ENCODE measurements at places on chromosomes 3 and 15.

- no peak for DNase-seq
Measured at GRCh38 chr3:187212705-187213104, 15.4 kb downstream of the RTP1 start.

DNA sequence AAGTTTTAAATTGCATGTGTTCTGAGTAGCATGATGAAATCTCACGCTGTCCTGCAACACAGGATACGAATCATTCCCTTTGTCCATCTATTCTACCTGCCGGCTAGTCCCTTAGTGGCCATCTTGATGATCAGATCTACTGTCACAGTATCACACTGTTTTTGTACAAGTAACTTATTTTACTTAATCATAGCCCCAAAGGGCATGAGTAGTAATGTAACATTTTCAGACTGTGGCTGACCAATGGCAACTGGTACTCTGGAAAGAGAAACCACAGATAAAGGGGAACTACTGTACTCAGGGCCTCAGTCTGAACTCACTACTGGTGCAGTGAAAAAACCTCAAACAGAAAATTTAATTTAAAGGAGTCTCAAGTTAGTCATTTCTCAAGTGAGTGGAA lies 127.3 kb upstream of the MRPL3 start:
- DNase-seq: no peak

GRCh38 chr3:158950178-158950901 lies 148.5 kb downstream of the MFSD1 start:
- DNase-seq: no peak

GRCh38 chr3:31275583-31275982 lies 257.1 kb upstream of the STT3B start:
- no peak for DNase-seq

GRCh38 chr15:65939901-65940617 lies 70.8 kb downstream of the RAB11A start:
- no peak for DNase-seq

- no peak for DNase-seq
Measured at GRCh38 chr3:143736205-143736997, 111.9 kb downstream of the SLC9A9 start.

DNA sequence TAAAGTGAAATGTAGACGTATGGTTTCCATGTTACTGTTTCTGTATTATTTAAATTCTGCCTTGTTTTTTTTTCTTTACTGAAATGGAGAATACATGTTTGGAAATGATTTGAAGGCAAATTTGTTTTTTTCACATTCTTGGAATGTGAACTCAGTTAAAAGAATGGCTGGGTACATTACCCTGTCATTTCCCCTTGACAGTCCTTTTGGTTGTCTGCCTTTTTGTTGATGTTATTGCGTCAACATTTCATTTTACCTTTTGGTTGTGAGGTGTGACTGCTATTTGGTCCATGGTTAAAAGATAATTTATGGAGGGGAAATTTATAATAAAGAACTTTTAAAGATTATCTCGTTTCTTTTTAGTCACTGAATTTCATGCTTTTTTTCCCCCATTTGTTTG lies 3.2 kb upstream of the GPR171 start:
- no peak for DNase-seq

GRCh38 chr3:15557511-15557946 lies 36.0 kb upstream of the COLQ start:
- no peak for DNase-seq

DNA sequence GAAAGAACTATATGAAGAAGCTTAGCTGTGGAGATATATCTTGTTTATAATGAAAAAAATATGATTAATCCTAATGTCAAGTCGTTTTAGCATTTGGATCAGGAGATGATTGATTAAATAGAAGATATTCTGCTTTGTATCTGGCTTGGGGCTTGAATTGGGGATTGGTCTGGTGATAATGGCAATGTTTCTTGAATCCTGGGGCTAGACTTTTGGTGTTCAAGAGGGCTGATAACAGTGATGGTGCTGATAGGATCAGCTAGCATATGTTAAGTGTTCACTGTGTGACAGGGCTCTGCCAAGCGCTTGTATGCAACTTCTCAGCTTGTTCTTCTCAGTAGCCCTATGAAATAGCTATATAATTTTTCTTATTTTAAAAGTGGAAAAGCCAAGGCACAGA lies 20.2 kb downstream of the CNOT10 start:
- no peak for DNase-seq

DNA sequence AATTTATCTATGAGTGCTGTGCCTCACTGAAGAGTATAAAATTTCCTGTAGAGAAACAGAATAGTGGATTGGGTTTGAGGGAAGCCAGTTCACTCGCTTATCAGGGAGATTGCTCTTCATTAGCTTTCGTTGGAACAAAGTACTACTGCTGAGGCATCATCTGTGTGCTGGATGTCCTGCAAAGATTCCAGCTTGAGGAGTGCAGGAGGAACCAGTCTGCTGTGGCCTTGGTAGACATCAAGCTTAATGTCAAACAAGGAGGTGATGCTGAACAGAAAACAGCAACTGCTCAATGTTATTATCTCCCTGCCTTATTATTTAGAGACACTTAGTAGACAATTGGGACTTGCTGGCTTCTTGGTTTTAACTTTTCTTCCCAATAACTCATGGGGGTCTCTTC lies 297.5 kb upstream of the DPH6 start:
- no peak for DNase-seq

- no peak for DNase-seq
Measured at GRCh38 chr15:56052395-56053045, 59.1 kb upstream of the NEDD4 start.

DNA sequence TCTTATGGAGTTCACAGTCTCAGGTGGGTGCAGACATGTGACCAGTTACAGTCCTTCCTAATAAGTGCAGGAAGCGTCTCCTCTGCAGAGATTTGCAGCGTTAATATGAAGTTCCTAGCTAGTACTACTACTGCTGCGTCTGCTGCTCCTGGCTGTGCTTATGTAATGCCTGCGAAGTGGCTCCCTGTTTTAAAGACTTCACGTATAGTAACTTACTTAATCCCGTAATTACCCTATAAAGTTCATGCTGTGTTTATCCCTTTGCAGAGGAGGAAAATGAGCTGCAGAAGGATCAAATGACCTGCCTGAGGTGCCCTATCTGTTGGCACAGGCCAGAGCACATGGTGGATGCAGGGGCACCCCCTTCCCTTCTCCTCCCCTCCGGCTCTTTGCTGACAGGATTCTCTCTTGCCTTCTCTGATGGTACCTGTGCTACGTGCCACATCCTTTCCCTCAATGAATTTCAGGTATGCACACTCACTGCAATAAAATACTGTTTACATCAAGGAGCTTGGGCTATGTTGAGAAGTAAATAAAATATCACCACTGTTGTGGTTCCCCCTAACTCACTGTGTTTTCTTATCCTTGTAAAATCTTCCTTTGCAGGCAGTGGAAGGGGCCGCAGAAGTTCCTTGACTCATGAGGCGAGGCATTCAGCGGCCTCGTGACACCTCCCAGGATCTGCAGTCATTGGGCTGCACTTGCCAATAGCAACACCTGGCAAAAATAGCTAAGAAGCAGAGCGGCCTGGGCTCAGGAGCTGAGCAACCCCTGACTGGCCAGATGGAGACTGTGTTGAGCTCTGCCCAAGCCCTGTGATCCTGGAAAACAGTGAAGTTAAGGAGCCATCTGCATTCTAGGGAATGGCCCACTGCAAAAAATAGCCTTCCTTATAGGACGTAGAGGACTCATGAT lies 188.9 kb upstream of the ATP10A start:
- no peak for DNase-seq

DNA sequence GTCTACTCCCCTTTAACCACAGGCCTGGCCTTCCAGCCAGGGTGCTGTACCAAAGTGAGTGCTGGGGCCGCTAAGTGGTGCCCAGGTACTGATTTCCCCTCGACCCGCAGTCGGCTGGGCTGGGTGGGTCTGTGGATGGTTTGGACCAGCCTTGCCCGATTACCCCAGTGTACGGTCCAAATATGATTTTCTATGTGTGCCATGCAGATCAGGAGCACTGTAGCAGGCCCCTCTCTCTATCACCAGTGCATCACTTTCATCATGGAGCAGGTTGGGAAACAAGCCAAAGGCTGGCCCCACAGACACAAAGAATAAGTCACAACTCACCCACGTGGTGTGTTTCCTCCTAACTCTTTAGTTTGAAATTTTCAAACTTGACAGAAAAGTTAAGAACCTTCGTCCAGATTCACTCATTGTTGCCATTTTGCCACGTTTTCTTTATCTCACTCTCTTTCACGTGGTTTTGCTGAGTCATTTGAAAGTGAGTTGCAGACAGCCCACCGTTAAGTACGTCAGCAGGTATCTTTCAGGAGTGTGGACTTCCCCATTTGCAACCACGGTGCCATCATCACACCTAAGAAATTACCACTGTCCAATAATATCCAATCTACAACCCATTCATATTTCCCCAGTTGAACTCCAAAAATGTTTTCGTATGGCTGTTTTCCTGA lies 37.0 kb downstream of the ZNF710 start:
- no peak for DNase-seq

DNA sequence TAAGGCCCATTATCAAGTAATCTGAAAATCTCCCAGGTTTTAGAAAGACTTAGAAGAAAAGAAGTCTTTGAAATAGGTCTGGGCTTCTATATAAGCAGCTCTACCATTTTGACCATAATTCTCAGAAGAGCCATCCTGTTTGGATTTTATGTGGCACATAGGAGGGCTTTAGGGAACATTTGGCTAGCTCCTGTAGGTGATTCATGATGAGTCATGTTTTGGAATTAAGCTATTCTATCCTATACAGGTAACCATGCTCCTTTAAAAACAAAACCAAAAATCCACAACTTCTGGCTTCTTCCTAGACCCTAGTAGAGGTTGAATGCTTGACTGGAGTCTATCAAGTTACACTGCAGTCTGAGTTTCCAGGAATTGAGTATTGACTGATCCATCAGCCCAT lies 8.9 kb downstream of the SST start:
- no peak for DNase-seq

GRCh38 chr3:149474250-149474817 lies at the start of gene TM4SF4:
Gene TM4SF4 (plus strand): TSS chr3:149474697. CDS start chr3:149474878, 181 bp downstream.
- DNase-seq: no peak

DNA sequence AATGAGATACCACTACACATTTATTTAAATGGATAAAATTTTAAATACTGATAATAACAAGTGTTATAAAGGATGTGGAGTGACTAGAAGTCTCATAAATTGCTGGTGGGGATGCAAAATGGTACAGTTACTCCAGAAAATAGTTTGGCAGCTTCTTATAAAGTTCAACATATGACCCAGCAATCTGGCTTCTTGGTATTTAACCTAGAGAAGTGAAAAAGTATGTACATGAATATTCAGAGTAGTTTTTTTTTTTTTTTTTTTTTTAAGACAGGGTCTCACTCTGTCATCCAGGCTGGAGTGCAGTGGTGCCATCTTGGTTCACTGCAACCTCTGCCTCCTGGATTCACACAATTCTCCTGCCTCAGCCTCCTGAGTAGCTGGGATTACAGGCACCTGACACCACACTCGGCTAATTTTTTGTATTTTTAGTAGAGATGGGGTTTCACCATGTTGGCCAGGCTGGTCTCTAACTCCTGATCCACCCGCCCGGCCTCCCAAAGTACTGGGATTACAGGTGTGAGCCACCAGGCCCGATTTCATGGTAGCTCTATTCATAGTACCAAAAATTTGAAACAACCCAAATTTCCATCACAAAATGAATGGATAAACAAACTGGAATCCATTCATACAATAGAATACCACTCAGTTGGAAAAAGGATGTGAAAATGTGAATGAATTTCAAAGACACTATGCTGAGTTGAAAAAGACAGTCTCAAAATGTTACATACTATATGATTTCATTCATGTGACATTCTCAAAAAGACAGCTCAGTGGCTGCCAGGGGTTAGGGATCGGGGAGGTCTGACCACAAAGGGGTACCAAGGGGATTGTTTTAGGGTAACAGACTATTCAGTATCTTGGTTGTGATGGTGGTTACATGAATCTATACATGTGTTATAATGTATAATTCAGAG lies 14.4 kb downstream of the RRP9 start:
- DNase-seq: no peak

GRCh38 chr15:79002581-79002980 lies 57.7 kb upstream of the CTSH start:
- DNase-seq: no peak

GRCh38 chr3:51102396-51102795 lies 282.7 kb upstream of the MANF start:
- no peak for DNase-seq

GRCh38 chr15:66593219-66593780 lies 27.5 kb upstream of the LCTL start:
- DNase-seq: no peak

GRCh38 chr3:143881095-143881494 lies 32.8 kb upstream of the SLC9A9 start:
- DNase-seq: no peak

DNA sequence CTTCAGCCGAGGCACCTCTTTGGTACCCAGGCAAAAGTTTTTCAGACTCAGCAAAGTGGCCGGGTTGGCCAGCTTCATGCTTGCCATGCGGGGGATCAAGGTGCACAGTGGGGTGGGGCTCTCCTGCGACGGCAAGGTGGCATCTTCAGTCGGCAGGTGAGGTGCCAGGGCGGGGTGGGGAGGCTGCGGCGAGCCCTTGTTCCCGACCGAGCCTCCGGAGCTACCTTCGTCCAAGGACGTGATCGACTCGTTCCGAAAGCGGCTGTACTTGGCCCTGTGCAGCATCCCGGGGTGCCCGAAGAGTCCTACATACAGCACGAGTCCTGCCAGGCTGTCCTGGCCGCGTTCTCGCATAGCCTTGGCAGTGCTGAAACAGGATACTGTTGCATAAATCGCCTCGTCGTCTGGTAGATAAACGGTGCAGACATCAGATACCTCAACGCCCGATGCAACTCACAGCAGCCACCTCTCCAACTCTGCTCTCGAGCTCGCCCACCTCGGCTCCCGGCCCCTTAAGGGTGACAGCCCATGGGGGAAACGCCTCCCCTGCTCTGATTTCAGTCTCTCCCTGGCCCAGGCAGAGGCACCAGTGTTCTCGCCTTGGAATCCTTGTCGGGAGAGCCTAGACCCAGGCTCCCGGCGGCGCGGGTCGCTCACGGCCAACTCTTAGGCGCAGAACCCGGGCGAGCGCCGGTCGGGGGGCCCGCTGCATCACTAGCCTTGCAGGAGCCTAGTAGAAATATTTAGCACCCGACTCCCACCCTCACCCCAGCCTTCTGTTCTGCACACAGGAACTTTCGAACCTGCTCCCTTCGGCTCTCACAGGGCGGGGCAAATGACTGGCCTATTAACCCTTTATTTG lies 826 bp downstream of the SHC4 start:
- no peak for DNase-seq

DNA sequence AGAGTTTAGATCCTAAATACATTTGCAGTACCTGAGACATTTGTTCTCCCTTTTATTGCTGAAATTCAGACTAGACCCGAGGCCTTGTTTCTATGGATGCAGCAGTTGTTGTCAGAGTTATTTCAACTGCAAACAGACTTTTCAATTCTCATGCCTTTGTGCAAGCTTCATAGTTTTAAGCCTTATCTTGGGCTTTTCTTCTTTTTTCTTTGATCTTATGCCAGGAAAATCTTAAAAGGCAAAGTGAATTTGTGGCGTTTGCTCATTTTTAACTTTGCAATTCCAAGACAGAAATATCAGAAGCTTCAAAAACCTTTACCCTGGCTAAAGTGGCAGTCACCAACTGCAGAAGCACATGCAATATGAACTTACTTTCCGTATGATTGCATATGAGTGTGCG lies 576.7 kb downstream of the DIPK2A start:
- no peak for DNase-seq

GRCh38 chr3:189841473-189842205 lies 210.4 kb downstream of the TP63 start:
- no peak for DNase-seq

GRCh38 chr3:55500555-55501330 lies 13.6 kb upstream of the WNT5A start:
- no peak for DNase-seq

- no peak for DNase-seq
Measured at GRCh38 chr15:56919609-56920366, 1.3 kb downstream of the TCF12 start.

GRCh38 chr3:105518203-105518602 lies 151.5 kb downstream of the ALCAM start:
- no peak for DNase-seq
